Kidney epithelial cell (primary cell): ENCODE measurements at places on chromosomes 12 and 14. TPM values are rescaled to one million over a fixed set of nuclear protein-coding genes. Genes with fewer than 3 reads are reported as not detected.

UNG gene
- 38.2 and 49.3 TPM in 2 replicates for total RNA-seq

C12orf54 gene
- total RNA-seq: not detected in 2 replicates

EGLN3 gene
- total RNA-seq: 1.6 TPM in 2 replicates

ACSM4 gene
- total RNA-seq: not detected in 2 replicates
